ENCODE measurements at places on chromosomes 13 and 19.

DNA sequence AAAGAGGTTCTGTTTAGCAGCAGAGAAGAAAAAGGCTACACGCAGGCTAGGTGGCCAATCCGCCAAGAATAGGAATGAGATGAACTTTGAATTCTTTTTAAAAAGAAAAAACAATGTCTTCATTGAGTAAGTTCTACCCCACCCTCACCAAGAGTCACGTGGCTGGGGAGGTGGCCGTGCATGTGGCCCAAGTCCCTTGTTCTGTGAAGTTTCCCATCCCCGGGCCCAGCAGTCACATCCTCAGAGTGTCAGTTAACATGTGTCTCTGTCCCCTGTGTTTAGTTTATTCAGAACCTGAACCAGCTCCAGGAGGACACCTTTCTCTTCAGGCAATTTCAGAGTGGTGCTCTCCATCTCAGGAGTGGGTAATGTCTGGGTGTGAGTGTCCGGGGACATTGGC is 57.1 kb upstream of the MCF2L start:
- no peak for DNase-seq

- DNase-seq: no peak
These were observed 942.1 kb upstream of the SPRY2 start for GRCh38 chr13:81283062-81283461.

DNA sequence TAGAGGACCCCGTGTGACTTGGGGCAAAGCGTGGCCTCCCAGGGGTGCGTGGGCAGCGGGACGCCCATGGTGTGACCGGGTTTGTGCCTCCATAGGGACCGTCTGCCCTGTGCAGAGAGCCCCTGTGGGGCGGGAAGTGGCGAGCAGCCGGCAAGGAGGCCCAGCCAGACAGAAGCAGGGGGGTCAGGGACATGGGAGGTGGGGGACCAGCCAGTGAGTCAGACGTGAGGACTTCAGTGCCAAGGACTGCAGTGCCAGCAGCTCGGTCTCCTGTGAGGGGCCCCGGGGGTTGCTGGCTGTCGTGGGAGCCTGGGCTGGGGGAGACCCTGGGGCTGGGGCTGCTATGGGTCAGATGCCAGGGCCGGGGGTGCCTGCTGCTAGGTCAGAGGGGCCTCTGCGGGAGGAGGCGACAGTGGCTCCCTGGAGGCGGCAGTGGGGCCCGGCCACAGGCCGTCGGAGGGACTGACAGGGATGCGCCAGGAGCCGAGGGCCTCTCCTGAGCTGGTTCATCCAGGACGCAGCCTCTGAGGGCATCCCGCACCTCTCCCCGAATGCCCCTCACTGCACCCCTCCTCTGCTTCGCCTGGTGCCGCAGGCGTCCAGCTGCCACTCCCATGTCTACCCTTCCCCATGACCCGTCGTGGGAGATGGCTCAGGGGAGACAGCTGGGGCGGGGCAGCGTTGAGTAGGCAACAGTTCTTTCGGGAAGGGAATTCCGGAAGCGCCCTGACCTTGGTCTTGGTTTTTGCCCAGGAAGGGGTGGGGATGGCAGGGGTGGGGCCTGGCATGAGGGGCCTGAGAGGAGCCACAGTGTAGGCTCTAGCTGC is 80.0 kb downstream of the KDM4B start:
- DNase-seq: no peak

- DNase-seq: peak; percentile 5
These were observed 3.9 kb upstream of the ATP11A start for GRCh38 chr13:112685896-112686295.

DNA sequence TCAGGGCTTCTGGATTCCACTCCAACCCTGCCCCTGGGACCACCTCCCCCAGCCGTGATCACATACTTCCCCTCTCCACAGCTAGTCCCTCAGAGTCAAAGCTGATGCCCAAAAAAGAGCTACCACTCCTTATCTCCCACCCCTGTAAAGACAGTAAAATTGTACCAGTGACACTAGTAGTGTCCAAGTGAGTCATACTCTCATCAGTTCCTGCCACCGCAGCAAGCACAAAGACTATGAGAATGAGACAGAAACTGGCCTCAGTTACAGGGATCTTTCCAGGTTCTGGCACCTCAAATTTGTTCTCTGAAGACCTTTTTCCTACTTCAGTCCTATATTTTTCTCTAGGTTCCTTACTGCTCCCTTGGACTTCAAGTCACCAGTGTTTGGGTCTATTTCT is 144.2 kb downstream of the SPRY2 start:
- DNase-seq: no peak

DNA sequence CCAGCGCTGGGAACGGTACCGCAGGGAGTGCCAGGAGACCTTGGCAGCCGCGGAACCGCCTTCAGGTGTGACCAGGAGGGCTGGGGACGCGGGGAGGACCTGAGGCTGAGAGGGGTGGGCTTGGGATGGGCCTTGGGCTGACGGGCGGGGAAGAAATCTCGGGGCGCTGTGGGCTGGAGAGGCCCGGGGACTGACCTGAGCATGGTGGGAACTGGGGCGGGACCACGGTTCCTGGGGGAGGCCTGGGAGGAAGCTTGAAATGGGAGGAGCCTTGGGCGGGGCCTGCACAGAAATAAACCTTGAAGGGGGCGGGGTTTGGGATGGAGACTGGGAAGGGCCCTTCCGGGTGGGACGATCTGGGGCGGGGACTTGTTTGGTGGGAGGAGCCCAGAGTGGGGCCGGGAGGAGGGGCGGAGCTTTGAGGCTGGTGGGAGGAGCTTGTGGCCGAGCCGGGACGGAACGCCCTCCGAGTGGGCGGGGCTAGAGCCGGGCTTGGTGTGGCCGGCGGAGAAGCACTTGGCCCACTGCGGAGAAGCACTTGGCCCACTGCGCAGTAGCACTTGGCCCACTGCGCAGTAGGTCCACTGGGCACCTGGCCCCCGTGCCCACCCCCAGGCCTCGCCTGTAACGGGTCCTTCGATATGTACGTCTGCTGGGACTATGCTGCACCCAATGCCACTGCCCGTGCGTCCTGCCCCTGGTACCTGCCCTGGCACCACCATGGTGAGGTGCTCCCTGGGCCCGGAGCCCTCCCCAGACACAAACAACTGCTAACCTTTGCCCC is 2.8 kb downstream of the GIPR start:
- peak; percentile 88 for DNase-seq

DNA sequence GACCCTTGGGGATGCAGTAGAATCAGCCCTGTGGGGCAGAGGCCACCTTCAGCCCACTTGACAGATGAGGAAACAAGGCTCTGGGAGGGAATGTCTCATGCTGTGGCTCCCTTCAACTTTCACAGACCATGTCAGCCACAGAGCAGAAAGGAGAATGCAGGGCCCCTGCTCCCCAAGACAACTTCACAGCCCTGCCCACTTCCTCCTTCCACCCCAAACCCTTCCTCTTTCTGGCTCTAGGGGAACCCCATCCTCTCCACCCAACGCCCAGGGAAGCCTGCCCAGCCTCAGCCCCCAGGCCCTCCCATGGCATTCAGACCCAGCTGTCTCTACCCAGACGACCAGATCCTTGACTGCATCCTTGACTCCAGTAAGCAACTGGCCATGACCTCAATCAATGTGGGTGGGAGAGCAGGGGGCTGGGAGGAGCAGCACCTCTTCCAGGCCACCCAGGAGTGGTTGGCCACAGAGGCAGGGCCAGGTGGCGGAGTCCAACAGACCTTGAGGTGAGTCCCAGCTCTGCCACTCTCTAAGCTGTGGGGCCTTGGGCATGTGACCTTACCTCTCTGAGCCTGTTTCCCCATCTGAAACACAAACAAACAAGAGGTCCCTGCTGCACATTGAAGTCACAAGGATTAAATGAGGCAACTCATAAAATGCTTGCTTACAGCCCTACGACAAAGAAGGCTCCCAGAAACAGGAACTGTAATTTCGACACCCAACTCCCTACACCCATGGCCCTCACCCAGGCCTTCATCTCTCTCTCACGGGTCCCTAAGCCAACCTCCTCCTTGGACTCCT is 15.8 kb downstream of the DEDD2 start:
- peak; percentile 59 for DNase-seq

DNA sequence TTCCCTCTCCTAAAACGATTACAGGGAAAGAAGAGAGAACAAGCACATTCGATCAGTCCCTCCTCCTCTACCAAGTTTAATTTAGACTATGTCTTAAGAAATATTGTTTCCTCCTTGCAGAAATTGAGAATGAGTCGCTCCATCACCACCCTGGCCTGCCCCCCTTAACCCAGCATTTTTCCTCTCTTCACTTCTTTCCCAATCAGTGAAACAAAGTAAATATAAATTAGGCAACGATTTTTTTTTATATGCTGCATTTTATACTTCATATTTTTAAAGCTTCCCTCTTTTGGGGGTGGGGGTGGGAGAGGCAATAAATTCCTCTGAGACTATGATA is 300.0 kb downstream of the SPRY2 start:
- no peak for DNase-seq

DNA sequence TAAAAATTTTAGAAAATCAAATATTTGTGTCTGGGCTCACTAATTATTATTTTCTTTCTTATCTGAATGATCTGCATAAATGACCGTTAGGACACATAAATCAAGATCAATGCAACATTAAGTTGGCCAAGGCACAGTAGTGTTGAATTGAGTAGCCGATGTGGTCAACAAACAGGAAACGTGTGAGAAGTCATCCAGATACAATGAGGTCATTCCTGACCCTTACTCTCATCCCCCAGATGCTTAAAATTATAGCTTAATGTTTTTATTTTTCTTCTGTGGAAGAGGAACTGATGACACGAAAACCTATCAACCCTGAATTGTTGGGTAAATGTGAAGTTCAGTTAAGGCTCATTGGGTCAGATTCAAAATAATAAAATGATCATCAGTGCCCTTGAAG is 222.9 kb downstream of the RFC3 start:
- no peak for DNase-seq

GRCh38 chr19:4754248-4754647 is 30.6 kb upstream of the DPP9 start:
- DNase-seq: no peak

DNA sequence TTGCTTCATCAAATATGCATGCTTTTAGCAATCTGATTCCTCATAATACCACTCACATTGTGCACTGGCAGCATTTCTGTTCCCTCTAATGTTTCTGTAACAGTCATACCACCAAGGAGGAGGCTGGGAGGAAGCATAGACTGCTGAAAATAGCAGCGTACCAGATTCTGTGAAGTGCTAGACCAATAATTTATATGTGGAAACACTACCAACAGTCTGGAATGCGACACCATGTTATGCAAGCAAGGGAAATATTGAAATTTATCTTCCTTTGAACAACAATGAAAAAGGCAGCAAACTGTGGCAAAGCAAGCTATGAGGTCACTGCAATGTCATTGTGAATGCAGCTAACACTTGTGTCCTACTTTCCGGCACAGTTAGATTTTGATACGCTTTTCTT is 1388.0 kb downstream of the EFNB2 start:
- no peak for DNase-seq

GRCh38 chr19:4794971-4795370 is 3.4 kb downstream of the FEM1A start:
- no peak for DNase-seq

GRCh38 chr19:6047741-6048251 is 62.5 kb downstream of the RFX2 start:
- no peak for DNase-seq
